ENCODE measurements at places on chromosomes 3 and 15.
A peak's percentile ranks its signal among the peaks of the same experiment; 100 is the strongest.

DNA sequence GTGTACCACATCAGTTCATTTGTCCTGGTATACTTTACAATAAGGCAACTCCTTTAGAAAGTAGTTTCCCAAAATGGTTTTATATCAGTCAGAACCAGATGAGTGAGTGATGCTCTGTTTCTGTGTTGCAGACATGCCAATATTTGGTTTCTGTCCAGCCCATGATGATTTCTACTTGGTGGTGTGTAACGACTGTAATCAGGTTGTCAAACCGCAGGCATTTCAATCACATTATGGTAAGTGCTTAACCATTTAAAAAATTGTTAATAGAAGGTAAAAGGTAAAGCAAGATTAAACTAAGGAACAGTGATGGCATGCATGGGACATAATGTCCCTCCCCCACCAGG, 40.0 kb upstream of the SCAANT1 start:
- H3K27ac ChIP-seq, result peak overlapping the region; percentile 64
- H3K4me1 ChIP-seq, result peaks cover 39% of the 10 kb centered on the region
- peaks cover 37% of the 10 kb centered on the region for H3K36me3 ChIP-seq
- H3K27me3 ChIP-seq, result no peaks in the 10 kb centered on the region
- no peak for DNase-seq

DNA sequence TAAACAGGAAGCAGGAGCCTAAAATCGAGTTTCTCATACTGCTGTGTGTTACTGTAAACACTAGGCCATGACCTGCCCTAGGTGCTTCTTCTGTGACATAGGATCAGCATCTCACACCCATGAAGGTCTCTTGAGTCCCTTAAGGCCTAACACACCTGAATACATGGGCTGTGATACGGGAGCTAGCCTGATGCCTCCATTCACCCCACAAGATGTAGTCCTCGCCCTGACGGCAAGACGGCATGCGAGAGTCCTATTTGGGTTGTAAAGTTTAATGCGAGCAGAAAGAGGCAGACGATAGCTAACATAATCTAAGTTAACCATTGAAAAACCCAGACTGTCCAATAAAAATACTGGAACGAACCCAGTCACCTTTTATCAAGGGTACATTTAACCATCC, 241.1 kb upstream of the ICE2 start:
- H3K4me3 ChIP-seq, result peak overlapping the region; percentile 17
- peaks cover 7% of the 10 kb centered on the region for H3K36me3 ChIP-seq
- H3K27ac ChIP-seq, result peak overlapping the region; percentile 85

- H3K4me3 ChIP-seq, result no peak overlapping the region
- peaks cover 41% of the 10 kb centered on the region for H3K27me3 ChIP-seq
- no peaks in the 10 kb centered on the region for H3K4me1 ChIP-seq
These were observed 84.8 kb upstream of the KLHL25 start for GRCh38 chr15:85879334-85880163.

GRCh38 chr15:92495446-92495845, 101.8 kb downstream of the ST8SIA2 start:
- H3K4me3 ChIP-seq, result no peak overlapping the region
- no peaks in the 10 kb centered on the region for H3K4me1 ChIP-seq
- H3K27ac ChIP-seq, result no peak overlapping the region
- peaks cover 3% of the 10 kb centered on the region for H3K27me3 ChIP-seq
